ENCODE measurements at places on chromosomes 2 and 18.

GRCh38 chr2:216689397-216689796, 6.0 kb downstream of the IGFBP5 start:
- DNase-seq = no peak

GRCh38 chr2:180046776-180047175, 39.7 kb upstream of the CWC22 start:
- no peak for DNase-seq

DNA sequence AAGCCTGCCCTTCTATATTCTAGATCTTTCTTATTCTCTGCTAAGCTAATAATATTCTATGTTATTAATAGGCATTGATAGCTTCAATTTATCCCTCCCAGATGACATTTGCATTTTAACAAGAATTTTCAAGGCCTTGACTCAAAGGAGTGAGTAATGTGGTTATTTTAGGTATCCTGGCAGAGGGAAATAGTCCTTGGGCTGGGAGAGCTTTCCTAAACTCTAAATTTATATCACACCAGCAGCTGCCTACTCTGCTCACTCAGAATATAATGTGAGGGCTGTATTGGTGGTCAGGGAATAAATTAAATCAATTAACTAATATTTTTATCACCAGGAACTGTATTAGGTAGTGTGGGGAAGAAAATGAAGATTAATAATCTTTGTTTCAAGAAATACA, 74.8 kb upstream of the ADAM23 start:
- no peak for DNase-seq

DNA sequence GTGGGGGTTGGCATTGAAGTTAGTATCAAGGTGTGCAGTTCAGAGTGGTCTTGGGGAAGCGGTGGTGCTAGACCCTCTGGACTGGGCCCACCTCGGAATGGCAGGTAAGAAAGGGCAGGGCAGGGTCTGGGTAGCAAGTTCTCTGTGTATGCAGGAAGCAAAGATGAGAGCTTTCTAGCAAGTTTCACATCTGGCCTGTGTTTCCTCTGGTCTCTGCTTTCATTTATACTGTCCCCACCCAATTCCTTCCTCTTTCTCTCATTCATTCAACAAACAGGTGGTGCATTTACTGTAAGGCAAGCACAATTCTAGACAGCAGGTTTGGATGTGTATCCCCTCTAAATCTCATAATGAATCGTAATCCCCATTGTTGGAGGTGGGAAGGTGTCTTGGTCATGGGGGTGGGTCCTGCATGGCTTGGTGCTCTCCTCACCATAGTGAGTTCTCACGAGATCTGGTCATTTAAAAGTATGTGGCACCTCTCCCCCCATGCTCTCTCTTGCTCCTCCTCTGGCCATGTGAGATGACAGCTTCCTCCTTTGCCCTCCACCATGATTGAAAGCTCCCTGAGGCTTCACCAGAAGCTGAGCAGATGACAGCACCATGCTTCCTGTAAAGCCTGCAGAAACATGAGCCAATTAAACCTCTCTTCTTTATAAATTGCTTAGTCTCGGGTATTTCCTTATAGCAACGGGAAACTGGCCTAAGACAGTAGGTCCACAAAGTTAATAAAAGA, 51.8 kb downstream of the PKDCC start:
- DNase-seq = no peak

- DNase-seq = no peak
Observed at GRCh38 chr2:198322275-198322674, 517.9 kb downstream of the PLCL1 start.

- DNase-seq = no peak
Observed at GRCh38 chr18:78528411-78529258, 451.0 kb upstream of the SALL3 start.

GRCh38 chr2:9397201-9397600, 26.1 kb downstream of the ITGB1BP1 start:
- DNase-seq = no peak

- DNase-seq = no peak
Observed at GRCh38 chr18:53486296-53486695, 738.2 kb downstream of the MBD2 start.

GRCh38 chr2:197116306-197116879, 189.9 kb upstream of the PGAP1 start:
- no peak for DNase-seq

DNA sequence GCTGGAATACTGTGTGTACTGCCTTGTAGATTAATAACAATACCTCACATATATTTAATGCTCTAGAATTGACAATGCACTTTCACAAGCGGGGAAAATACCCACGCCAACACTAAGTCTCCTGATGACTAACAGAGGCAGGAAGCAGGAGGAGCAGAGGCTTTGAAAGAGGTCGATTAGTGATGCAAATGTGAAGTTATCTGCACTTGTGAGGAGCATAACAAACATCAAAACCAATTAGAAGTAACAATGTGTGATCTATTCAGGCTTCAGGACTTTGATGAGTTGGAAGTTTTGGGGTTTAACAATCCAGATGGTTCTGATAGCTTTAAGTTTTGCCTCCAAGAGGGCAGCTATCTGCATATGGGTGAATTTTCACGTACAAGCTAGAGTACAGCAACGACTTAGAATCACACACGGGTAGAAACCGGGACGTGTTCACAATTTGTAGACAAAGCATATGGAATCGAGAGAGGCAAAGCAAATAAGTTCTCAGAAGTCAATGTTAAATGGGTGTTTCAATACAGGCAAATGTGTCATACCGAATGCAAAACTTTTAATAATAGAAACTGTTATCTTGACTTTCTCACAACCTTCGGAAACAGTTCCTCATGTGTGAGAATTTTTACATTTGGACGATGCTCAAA, 114.5 kb downstream of the METTL8 start:
- no peak for DNase-seq

GRCh38 chr2:41967476-41968181, 80.2 kb upstream of the PKDCC start:
- no peak for DNase-seq

DNA sequence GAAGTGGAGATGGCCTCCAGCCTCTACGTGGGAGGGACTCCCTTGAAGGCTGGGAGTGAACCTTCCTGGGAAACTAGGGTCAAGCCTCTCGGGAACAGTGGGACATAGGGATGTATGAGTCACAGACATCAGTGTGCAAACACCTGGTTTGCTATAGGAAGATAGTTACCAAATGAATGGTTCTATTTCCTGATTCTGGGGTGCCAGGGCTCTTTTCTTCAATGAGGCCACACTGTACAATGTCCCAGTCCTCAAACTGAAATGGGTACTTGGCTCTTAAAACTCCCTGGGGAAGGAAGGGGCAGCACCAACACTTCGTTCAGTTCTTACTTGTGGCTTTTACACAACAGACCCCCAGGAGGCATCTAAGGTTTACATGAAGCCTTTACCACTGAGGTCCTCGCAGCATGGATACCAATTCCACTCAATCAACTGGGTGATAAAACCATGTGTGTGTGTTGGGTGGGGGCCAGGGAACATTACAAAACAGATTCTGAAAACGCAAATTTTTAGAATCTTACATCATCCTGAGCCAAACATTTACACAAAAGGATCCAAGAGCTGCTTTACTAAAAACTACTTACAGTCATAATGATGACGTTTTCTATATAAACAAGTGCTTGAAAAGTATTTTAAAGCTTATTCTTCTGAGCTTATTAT, 10.4 kb downstream of the ERFE start:
- no peak for DNase-seq

GRCh38 chr2:20625491-20626391, 25.2 kb downstream of the HS1BP3 start:
- no peak for DNase-seq

- peak; percentile 49 for DNase-seq
Observed at GRCh38 chr2:238864207-238865014, 16.5 kb downstream of the TWIST2 start.

DNA sequence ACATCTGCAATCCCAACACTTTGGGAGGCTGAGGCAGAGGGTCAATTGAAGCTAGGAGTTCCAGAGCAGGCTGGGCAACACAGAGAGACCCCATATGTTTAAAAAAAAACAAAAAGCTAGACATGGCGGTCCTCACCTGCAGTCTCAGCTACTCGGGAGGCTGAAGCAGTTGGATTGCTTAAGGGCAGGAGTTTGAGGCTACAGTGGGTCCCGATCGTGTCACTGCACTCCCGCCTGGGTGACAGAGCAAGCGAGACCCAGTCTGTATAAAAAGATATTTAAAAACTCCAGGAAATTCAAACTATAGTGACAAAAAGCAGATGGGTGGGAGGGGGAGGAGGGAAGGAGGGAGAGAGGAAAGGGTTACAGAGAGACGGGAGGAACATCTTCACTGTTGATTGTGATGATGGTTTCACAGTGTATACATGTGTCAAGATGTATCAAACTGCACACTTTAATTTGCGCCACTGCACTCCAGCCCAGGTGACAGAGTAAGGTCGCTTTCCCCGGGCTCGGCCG, 942 bp upstream of the ZNF236 start:
- DNase-seq = no peak

DNA sequence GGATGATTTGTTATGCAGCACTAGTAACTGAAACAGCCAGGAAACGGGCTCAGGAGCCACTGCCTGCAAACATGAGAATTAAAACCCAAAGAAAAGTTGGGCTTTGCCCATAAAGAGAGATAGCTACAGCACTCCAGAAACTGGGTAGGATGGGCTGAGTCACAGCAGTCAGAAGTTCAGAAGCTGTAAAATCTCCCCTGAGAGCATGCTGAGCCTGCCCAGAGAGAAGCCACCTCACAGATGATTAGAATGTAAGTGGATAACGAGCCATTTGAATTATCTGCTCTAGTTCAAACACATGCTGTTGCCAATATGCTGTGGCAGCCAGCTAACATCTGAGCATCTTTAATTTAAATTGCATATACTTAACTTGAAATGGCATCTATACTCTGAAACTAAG, 388.1 kb upstream of the ACVR2A start:
- DNase-seq = peak; percentile 65

DNA sequence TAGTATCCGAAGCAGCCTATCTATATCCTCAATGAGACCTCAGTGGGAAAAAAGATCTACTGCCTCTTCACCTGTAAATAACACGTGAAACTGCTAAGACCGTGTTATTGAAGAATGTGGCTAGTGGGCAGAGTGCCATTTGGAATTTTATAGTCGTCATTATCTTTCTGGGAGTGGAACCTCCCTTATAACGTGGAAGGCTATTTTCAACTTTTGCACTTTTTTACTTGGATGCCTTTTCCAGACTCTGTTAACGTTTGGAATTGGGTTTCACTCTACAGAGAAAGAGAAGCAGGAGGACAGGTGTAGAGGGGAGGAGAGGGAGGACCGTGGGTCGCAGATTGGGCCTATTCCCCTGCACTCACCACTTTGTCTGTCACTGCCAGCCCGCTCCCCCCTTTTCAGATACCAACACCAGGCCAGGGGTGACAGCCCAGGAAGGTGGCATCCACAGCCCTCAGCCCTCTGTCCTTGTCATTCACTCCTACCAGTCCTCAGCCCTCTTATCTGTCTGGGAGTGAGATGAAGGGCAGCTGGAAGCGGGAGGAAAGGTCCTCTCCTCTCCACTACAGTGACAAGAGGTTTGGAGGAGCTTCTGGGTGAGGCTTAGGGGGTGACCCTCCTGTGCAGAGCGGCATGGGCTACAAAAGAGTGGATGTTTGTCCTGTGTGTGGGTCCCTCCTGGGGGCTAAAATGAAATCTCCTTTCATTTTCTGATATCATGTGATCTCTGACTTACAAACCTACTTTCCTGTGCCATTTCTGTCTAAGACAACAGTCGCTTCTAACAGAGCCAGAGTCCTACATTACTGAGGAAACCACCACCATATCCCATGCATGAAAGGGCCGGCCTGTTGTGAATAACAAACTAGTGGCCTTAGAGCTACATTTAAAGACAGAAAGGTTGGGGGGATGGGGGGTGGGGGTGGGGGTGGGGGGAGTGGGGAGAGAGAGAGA, 23.9 kb upstream of the CEP68 start:
- no peak for DNase-seq

DNA sequence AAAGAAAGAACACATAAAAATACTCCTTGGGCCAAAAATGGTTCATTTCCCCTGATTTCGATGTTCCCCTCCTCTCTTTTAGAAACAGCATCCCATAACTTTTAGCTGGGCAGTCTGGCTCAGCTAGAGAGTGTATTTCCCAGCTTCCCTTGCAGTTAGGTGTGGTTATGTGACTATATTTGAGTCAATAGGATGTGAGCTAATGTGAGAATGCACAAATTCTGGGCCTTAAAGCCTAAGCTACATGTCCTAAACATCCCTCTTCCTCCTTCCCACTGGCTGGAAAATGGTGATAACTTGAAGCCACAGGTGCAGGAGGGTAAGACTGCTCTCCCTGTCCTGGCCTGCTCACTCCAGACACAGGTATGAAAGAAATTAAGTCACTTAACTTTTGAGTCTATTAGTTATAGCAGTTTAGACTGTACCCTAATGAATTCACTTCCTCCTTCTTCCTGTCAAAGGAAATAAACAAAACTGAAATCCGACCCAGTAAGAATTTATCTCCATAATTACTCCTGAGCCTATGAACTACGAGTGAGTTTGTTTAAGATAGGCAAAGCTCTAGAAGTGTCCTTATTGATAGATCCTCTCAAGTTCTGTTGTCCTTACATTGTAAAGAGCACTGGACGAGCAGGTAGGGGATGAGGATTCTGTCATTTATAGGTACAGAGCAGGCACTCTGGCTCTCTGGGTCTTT, 177.6 kb downstream of the MTX2 start:
- no peak for DNase-seq

DNA sequence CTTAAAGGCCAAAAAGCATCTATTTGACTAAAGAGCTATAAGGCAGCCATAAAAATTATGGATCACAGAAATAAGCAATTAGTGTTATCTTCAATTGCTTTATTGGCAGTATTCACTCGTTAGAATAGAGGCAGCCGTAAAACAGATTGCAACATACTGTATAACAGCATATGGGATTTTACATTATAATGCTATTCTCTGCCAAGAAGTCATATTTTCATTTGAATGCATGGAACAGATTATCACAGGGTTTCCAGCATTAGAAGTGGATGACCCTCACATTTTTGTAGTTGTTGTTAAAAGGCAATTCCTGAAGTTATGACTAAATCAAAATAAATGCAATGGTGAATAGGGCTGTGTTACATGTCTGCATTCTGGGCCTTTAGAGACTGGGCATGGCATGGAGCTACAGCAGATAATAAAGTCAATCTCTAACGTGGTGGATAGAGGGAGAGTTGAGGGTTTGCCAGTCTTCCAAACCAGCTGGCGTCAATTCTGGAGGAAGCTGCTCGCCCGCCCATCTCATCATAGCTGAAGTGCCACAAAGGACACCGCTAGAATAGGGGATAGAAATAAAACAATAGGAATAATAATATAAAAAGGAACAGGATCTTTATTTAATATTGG, 155.4 kb upstream of the VRK2 start:
- peak; percentile 81 for DNase-seq

- no peak for DNase-seq
Observed at GRCh38 chr2:204560902-204561301, 15.6 kb downstream of the PARD3B start.

DNA sequence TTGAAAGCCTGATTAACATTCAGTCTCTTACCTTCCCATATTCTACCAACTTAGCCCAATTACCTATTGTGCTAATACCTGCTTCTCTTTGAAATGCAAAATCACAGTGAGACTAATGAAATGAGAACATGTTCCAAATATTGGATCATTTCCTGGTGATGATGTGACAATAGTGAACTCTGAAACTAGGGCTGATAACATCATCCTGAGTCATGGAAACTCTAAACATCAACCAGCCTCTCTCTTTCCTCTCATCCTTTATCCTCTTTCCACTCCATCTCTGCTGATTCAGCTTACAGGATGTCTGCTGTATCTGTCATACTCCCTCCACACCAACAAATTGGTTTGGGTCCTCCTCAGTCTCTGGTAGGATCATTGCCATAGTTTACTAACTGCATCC, 98.8 kb upstream of the NCKAP5 start:
- DNase-seq = no peak
